ENCODE measurements at places on chromosomes 5 and 9. TPM values are rescaled to one million over a fixed set of nuclear protein-coding genes. Genes with fewer than 3 reads are reported as not detected.

MACIR gene
- total RNA-seq = 8.4 TPM

HAPLN1 gene
- not detected for total RNA-seq

TXNDC8 gene
- total RNA-seq = not detected

GRXCR2 gene
- total RNA-seq = not detected

ZDHHC11B gene
- 0.55 TPM for total RNA-seq

SYK gene
- 12.3 TPM for total RNA-seq

BARHL1 gene
- total RNA-seq = not detected

CCNI2 gene
- 1.6 TPM for total RNA-seq

KCNV2 gene
- total RNA-seq = not detected

IFNA16 gene
- total RNA-seq = not detected

GCNT4 gene
- total RNA-seq = 3.2 TPM

SLC22A5 gene
- 19.1 TPM for total RNA-seq

PCSK5 gene
- 3.8 TPM for total RNA-seq

IRX1 gene
- 6.5 TPM for total RNA-seq

DMRT1 gene
- total RNA-seq = 0.08 TPM

EXD3 gene
- total RNA-seq = 8.6 TPM

TRIM36 gene
- 5.0 TPM for total RNA-seq

CDH10 gene
- total RNA-seq = 0.55 TPM

TAL2 gene
- total RNA-seq = not detected

WNT8A gene
- not detected for total RNA-seq

PCDHB15 gene
- 3.0 TPM for total RNA-seq

QRFP gene
- total RNA-seq = not detected

FGF1 gene
- total RNA-seq = 12.1 TPM

NEUROG1 gene
- total RNA-seq = 0.04 TPM

SLC22A4 gene
- 2.3 TPM for total RNA-seq

SUSD3 gene
- 1.3 TPM for total RNA-seq

SELENOP gene
- total RNA-seq = 17.3 TPM

TAF11L5 gene
- not detected for total RNA-seq

GLDC gene
- 17.3 TPM for total RNA-seq

SECISBP2 gene
- 47.6 TPM for total RNA-seq

CCNB1 gene
- 34.0 TPM for total RNA-seq

PLPP1 gene
- 26.6 TPM for total RNA-seq

PCDHA11 gene
- 1.2 TPM for total RNA-seq

BTNL9 gene
- 0.21 TPM for total RNA-seq

CHSY3 gene
- 1.7 TPM for total RNA-seq

NPDC1 gene
- total RNA-seq = 58.3 TPM

Data from kidney epithelial cell (primary cell).